ENCODE measurements at places on chromosomes 16 and 17. TPM values are rescaled to one million over a fixed set of nuclear protein-coding genes. Genes with fewer than 3 reads are reported as not detected.

KRTAP3-1 gene
- not detected for total RNA-seq

LGALS9 gene
- 0.17 TPM for total RNA-seq

PRSS33 gene
- not detected for total RNA-seq

SEPHS2 gene
- 70.7 TPM for total RNA-seq

USP6 gene
- not detected for total RNA-seq

FOXO3B gene
- total RNA-seq: 6.8 TPM

KRTAP2-1 gene
- not detected for total RNA-seq

HIGD1B gene
- total RNA-seq: not detected

KRT17 gene
- 24,723 TPM for total RNA-seq

All from mammary epithelial cell (primary cell).